ENCODE measurements at places on chromosomes 13 and 19.

DNA sequence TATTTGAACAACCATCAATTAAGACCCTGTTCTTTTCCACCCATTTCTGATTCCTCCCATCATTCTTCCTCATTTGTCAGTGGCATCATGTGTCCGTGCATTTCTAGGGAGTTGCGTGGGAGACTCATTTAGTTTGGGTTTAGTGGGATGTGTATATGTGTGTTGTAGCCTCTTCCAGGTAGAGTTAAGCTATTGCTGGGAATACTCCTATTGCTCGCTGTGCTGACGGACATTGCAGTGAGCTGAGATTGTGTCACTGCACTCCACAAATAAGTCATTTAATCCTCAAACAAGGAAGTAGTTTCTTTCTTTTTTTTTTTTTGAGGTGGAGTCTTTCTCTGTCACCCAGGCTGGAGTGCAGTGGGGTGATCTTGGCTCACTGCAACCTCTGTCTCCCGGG lies 42.2 kb upstream of the RCBTB2 start:
- DNase-seq = no peak

- DNase-seq = no peak
Observed at GRCh38 chr19:33348301-33349010, 25.1 kb upstream of the CEBPG start.

DNA sequence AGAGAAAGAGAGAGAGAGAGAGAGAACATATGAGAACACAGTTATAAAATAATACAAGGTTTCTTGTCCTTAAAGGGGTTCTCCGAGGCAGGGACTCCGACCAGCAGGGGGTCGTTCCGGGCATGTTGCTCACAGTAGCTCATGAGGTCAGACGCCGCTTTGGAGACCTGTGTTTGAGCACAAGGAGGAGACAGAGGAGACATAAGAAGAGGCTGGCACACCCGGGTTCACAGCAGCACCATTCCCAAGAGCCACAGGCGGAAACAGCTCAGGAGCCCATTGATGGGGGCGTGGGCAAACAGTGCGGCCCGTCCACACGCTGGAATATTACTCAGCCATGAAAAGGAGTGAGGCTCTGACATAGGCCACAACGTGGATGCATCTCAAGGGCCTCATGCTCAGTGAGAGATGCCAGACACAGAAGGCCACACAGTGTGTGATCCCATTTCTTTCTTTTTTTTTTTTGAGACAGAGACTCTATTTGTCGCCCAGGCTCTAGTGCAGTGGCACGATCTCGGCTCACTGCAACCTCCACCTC lies 39.1 kb downstream of the GADD45B start:
- DNase-seq = no peak

DNA sequence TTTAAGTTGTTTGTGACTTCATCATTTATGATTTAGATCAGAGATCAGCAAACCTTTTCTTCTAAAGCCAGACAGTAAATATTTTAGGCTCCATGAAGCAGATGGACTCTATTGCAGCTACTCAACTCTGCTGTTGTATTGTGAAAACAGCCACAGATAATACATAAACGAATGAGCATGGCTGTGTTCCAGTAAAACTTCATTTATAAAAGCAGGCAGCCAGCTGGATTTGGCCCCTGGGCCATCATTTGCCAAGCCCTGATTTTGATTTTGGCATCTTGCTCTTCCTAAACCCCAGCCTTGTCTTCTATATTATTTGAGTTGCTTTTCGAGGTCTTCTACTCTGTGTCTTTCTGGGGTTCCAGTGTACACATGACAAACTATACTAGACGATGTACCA lies 41.3 kb downstream of the RNASEH2B start:
- DNase-seq = no peak

DNA sequence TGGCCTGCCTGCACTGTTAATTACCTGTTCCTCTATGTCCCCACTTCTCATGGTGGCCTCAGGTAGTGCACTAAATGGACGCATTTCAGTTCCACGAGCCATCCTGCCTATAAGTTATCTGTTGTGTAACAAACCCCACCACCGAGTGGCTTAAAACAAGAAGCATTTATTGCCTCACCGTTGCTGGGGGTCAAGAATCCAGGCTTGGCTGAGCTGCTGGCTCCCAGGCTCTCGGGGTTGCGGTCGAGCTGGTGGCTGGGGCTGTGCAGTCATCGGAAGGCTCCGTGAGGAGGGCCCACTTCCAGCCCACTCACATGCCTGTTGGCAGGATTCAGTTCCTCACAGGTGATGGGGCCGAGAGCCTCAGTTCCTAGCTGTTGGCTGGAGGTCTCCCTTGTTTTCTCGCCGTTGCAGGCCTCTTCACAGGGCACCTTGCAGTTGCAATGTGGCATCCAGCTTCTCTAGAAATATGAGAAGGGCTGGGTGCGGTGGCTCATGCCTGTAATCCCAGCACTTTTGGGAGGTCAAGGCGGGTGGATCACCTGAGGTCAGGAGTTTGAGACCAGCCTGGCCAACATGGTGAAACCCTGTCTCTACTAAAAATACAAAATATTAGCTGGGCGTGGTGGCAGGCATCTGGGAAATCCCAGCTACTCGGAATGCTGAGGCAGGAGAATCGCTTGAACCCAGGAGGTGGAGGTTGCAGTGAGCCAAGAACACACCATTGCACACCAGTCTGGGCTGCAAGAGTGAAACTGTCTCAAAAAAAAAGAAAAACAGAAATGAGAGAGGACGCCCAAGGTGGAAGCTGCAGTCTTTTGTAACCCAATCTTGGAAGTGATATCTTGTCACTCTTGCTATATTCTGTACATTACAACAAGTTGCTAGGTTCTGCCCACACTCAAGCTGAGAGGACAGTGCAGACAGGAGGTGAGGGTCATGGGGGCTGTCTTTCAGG lies 6.5 kb upstream of the PTOV1 start:
- no peak for DNase-seq

GRCh38 chr19:8028951-8029491 lies 23.5 kb upstream of the CCL25 start:
- DNase-seq = no peak
